ENCODE measurements at places on chromosomes 6 and 20.

DNA sequence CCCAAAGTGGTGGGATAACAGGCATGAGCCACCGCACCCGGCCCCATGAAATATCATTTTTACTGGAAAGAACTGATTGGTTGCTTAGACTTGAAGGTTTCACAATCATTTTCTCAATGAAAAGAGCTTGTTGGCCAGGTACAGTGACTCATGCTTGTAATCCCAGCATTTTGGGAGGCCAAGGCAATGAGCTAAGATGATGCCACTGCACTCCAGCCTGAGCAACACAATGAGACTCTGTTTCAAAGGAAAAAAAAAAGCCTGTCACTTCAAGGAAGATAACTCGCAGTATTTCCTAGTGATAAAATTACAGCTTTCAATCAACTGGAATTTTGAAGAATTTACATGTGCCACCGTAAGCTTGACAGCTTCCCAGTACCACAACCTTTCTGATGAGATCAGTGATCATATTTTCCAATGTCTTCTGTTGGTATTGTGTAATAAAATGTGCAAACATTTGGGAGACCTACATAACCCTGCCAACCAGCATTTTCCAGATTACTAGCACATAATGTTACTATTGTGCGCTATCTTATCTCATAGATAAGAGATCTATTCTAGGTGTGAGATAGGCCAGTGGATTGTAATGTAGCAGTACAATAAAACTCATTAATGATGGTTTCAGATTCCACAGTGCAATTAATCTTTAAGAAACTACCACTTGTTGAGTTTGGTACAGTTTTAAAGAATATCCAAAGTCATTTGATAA, 7.2 kb downstream of the PNLDC1 start:
- peak; percentile 73 for DNase-seq

DNA sequence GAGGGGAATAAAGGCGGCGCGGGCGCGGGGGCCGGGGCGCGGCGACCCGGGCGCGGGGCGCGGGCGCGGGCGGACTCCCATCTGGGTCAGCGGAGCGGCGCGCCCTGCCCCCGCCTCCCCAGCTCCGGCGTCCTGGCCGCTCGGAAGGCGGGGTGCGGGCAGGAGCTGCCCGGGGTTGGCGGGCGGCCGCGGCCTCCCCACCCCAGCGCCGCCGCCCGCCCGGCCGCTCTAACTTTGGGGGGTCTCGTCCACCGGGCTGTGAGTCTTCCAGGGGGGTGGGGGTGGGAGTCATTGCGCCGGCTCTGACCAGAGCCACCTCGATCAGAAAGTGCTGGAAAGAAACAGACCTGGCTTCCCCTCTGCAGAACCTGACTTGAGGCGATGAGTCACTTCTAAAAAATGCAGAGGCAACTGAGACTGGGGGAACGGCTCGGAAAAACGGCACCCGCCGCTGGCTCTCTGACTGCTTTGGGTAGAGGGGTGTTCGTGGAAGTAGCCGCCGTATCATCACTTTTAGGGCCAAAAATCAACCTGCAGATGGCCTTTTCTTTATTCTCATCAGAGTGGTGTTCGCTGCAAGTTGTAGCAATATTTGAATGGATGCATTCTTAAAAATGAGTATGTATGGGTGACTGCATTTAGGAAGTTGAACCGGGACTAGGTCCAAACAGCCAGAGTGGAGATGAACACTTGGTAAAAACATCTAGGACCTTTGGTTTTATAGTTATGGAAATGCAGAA, 667 bp downstream of the CAP2 start:
- peak; percentile 52 for DNase-seq

GRCh38 chr6:43819958-43820357, 49.9 kb downstream of the VEGFA start:
- DNase-seq = no peak

- no peak for DNase-seq
Observed at GRCh38 chr6:10730254-10730653, 7.4 kb downstream of the TMEM14C start.

DNA sequence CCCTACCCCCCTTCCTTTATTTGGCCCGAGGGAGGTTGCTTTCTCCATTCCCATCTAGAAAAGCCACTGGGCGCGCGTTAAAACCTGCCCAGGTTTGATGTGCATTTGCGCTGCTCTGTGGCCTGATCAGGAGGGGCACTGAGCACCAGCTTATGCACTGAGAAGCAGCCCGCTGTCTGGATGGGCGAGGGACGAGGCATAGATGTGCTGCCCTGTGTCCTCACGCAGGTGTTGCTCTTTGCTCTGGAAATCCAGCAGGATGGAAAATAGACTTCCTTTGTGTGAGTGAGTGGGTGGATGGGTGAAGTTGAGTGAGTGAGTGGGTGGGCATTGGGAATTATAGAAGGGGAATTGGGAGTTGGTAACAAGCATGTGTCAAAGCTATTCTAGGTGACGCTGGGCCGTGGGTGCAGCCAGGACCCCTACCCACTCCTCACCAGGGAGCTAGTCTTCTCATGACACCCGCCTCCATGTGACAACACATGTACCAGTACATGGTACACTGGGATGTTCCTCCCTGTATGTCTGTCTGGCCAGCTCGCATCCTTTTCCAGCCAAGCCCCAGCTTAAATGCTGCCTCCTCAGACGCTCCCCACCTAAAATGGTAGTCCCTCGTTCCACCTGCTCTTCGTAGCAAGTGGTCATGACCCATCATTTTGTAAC, 162.6 kb downstream of the DTNBP1 start:
- no peak for DNase-seq

- DNase-seq = no peak
Observed at GRCh38 chr20:4230651-4231050, 215.3 kb upstream of the RNF24 start.

- no peak for DNase-seq
Observed at GRCh38 chr6:21808551-21809242, 215.1 kb downstream of the SOX4 start.

- no peak for DNase-seq
Observed at GRCh38 chr6:17103715-17104114, 1.9 kb downstream of the STMND1 start.

- DNase-seq = no peak
Observed at GRCh38 chr6:159594106-159594749, 98.8 kb downstream of the SOD2 start.

- DNase-seq = peak; percentile 71
Observed at GRCh38 chr6:31712296-31712695, 2.9 kb upstream of the LY6G6D start.

GRCh38 chr6:40928307-40928706, 110.7 kb downstream of the UNC5CL start:
- no peak for DNase-seq

- DNase-seq = no peak
Observed at GRCh38 chr6:23587582-23587981, 538.4 kb upstream of the NRSN1 start.

DNA sequence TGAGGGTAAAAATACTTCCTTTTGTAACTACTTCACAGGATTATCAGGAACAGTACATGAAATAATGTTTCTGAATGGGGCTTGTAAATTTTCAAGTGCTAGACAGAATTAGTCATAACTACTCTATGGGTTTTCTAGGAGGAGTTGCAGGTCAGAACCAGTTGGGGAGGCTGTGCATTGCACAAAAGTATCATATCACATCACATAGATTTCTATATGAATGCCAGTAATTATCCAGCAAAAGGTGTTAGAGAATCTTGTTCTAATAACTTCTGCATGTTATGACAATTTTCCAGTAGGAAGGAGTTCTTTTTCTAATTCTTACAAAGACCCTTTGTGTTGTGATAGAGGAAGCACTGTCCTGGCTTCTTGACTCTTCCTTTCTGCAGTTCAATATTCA, 551.6 kb downstream of the COL12A1 start:
- DNase-seq = no peak

GRCh38 chr6:5680095-5680494, 326.6 kb downstream of the NRN1 start:
- DNase-seq = no peak

GRCh38 chr6:116392132-116393013, 21.6 kb downstream of the DSE start:
- no peak for DNase-seq

DNA sequence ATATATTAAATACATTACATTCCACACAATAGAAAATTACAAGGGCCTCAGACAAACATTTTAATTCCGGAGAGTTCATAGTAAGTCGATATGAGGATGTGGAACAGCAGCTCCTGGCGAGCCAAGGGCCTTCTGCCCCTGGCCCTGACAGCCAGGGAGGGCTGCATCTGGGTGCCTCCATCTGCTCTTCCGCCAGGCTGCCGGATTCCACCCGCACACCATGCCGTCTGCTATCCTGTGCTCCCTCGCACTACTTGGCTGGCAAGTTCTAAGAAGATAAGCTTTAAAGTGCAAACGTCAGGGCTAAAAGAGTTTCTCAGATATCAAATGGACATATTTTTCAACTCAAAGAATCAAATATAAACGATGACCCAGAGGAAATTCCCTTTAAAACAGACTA, 656.3 kb upstream of the NOX3 start:
- DNase-seq = no peak

GRCh38 chr6:28771401-28772267, 152.2 kb downstream of the TRIM27 start:
- peak; percentile 28 for DNase-seq

DNA sequence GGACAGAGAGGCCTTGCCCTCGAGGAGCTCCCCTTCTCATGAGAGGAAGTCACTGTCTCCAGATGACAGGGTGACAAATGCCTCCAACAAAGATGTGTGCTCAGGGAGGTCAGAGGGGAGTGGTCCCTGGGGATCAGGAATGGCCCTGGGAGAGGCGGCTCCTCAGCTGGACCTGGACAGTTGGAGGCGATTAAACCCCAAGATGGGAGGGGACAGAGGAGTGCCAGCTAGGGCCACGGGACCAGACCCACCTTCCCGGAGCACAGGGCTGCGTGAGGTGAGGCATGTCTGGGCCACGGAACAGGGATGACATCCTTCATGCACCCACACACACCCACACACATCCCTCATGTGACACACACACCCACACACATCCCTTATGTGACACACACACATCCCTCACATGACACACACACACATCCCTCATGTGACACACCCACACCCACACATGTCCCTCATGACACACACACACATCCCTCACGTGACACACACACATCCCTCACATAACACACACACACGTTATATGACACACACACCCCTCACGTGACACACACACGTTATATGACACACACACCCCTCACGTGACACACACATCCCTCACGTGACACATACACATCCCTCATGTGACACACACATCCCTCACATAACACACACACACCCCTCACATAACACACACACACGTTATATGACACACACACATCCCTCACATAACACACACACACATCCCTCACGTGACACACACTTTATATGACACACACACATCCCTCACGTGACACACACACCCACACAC, 57.4 kb upstream of the SLCO4A1 start:
- no peak for DNase-seq

DNA sequence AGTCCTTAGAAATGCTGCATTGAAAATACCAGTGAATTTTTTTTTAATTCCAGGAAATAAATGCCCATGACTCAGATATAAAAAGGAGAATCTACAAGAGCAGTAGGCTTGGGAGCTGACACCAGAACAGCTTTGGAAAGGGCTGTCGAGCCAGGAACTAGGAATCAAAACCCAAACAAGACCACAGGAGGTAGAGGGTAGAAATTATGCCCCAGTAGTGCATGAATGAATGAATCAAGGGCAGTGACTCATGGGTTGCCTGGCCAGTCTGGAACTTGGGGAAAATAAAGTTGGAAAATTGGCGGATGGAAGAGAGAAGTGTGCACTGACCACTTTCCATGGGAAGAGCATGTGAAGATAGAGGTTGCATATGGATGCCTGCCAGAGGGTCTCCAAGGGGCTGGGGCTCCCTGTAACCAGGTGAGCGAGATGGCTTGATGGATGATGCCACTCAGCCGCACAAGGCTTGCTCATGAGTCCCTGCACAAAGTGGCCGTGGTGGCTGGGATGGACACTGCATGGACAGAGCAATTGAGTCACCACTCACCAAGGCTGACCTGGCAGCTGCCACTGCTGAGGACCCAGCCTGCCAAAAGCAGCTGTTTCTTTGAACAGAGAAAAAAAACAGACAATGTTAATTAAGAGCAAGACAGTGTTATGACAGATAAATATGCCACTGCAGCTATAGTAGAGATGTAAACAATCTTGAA, 15.2 kb upstream of the MCCD1 start:
- no peak for DNase-seq

- no peak for DNase-seq
Observed at GRCh38 chr6:170471491-170471890, 81.6 kb downstream of the PSMB1 start.

DNA sequence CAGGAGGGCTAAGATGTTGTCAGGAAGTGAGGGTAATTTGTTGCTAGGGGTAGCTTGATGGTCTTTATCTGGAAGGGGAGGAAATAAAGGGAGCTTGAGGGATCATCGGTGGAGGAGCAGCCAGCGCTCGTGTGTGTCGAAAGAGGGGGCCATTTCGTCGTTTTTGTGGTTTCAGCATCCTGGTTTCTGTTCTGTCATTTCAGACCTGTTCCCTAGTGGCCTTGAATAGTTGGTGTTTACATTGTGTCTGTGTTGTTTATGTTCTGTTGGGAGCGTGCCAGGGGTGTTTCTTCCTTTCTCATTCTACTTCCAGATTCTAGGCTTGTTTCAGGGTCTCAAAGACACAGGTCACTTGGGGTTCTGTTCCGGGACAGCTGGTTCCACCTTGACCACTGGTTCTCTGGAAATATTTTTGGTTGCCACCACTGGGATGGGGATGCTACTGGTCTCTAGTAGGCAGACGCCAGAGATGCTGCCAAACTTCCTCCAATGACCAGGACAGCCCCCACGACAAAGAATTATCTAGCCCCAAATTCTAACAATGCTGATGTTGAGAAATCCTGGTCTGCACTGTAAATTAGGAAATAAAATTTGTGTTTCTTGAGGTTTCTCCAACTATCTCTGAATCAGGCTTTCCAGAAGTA, 113.9 kb upstream of the NAA20 start:
- no peak for DNase-seq

- DNase-seq = no peak
Observed at GRCh38 chr6:13027207-13027606, 301.1 kb downstream of the TBC1D7 start.

GRCh38 chr6:158174514-158174913, 6.4 kb downstream of the GTF2H5 start:
- DNase-seq = no peak

GRCh38 chr6:129419324-129419723, 290.7 kb downstream of the ARHGAP18 start:
- DNase-seq = no peak

GRCh38 chr6:129755787-129756186, 45.8 kb upstream of the ARHGAP18 start:
- no peak for DNase-seq

DNA sequence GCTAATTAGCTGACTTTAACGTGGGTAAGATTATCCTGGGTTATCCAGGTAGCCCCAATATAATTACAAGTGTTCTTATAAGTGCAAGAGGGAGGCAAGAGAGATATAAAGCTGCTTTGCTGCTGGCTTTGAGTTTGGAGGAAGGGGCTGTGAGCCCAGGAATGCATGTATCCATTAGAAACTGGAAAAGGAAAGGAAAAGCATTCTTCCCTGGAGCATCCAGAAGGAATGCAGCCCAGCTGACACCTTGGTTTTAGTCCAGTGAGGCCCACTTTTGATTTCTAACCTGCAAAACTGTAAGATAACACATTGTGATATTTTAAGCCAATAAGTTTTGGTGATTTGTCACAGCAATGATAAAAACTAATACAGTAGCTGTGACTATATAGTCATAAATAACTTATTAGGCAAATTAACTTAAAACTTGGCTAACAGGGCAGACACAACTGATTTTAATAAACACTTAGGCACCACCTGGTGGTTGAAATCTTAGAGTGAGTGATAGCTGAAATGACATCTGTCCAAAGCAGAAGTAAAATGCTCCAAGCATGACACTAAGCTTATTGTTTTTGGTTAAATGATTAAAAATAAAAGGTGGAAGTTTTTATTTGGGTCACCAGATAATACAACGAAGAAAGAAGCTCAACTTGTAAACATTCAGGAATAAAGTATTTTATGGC, 35.6 kb downstream of the ADGRF4 start:
- peak; percentile 48 for DNase-seq
